NAMALWA (cell line): ENCODE measurements at places on chromosomes 4 and X.

- DNase-seq: no peak
Measured at GRCh38 chr4:4558881-4559280, 17.0 kb upstream of the STX18 start.

- DNase-seq: peak; percentile 1
Measured at GRCh38 chrX:150365990-150366911, 3.1 kb downstream of the MAMLD1 start.

DNA sequence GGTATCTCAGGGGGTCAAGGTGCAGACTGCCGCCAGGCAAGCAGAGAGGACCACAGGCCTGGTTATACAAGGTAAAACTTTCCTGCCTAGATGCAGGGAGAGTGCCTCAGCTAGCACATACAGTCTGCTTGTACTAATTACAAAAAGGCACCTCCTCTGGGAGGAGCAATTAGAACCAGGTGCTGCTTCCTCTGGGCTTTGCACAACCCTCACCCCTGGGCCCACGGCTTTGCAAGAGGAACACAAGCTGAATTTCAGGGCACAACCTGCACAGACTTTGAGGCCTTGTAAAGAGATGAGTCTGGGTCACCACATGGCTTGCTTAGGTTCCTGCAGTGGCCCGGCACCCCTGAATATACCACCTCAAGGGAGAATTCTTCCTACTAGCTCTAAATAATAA is 9.2 kb upstream of the CITED1 start:
- no peak for DNase-seq

GRCh38 chr4:142778430-142778829 is 67.7 kb downstream of the INPP4B start:
- no peak for DNase-seq

DNA sequence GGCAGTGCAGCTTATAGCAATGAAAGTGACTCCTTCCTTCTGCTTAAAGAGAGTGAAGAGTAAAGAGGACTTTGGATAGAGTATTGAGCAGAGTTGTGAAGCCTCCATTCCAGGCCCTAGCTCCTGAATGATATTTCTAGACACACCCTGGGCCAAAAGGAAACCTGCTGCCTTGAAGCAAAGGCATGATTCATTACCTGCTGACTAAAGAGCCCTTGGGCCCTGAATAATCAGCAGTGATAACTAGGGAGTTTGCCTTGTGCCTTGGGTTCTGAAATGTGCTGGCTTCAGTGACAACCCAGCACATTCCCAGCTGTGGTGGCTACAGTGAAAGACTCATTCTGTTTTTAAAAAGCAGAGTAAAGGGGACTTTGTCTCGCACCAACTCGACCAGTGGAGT is 49.2 kb downstream of the STPG2 start:
- DNase-seq: no peak

- no peak for DNase-seq
Measured at GRCh38 chr4:103692615-103693014, 27.2 kb downstream of the TACR3 start.

DNA sequence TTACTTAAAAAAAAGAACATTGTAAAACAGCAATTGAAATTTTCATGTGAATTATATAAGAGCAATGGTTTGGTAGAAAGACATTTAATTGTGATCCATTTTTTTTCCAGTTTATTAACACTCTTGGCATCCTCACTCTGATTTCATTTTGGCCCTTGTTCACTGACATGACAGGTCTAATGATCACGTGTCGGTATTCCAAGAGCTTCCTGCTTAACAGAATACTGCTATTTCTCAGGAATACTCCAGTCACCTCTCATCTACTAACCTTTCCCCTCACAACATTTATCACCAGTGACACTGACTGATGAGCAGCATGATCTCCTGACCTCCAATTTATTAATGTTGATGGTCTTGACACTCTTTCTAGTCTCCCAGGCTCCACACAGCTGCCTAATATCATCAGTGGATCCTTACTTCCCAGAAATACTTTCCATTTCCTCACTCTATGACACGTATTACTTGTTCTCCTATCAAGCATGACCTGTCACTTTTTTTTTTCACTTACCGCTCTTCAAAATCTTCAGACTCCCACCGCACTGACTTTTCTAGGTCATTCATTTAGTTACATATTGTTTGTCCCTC is 847.8 kb upstream of the SLIT2 start:
- DNase-seq: no peak

DNA sequence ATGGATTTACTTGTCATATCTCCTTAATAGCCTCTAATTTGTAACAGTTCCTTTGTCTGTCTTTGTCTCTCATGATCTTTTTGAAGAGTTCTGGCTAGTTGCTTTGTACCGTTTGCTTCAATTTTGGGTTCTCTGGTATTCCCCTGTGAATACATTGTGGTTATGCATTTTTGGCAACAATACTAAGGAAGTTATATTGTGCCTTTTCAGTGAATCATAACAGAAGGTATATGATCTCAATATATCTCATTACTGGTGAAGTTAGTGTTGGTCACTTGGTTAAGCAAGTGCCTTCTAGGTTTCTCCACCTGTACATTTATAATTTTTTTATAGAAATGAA is 48.6 kb downstream of the DCLK2 start:
- DNase-seq: peak; percentile 45

DNA sequence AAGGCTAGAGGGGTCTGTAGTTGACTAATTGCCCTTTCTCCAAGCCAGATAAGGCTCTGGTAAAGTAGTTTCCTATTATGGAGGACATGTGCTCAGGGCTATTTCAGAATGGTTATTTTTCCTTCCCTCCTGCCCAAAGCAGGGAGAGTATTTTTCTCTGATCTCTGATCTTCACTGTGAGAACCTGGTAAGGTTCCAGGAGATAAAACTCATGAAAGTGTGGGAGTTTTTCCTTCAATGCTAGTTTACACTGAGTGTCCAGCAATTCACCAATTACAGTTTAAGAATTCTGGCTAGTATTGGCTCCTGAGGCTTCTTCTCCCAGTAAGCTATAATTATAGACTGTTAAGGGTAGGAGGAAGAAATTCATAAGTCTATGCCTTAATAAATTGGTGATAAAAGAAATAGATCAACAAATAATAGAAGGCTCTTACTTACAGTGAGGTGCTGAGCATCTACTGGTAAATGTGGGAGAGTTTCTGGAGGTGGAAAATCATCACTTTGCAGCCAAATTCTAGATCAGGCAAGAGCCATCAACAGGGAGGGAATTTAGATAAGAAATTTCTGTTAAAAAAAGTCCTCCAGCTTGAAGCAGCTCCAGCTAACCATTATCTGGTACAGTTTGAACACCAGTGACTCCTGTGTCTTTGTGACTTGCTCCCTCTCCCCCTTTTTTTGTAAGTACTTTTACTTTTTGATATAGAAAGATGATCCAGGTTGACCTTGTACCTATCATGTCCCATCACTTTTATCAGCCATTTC is 30.9 kb downstream of the CASP6 start:
- no peak for DNase-seq
